ENCODE measurements at places on chromosomes 13 and 19.

DNA sequence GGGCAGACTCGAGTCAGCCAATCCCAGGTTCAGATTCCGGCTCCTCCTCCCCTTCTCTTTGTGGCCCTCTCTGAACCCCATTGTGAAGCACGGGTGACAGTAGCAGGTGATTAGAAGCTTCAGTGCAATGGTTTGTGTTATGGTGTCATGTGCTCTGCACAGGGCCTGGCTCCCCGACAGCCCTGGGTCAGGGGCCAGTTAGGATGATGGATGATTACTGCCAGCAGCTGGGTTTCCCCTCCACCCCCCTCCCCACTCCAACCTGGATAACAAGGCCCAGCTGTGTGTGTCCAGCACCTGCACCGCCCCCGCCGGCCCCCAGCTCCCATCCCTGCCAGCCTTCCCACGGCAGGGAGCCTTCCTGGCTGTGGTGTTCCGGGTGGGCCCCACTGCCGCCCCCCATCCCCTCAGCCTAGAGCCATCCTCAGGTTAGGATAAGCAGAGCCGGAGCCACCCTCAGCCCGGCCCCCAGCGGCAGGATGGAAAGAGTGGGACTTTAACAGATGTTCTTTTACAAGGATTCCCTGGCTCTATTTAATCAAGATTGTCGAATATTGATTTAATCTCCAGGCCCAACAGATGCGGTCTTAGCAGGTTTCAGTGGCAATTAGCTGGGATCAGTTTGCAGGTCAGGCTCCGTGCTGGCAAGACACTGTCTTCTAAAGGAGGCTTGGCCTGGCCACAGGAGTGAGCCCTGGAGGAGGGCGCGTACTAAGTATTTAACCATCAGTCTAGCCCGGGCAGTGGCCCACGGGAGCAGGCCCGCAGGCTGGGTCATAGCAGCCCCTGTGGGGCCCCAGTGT lies 156.2 kb downstream of the SIPA1L3 start:
- H3K36me3 ChIP-seq: no peaks in the 10 kb centered on the region
- no peaks in the 10 kb centered on the region for H3K27me3 ChIP-seq
- DNase-seq: no peak
- H3K27ac ChIP-seq: no peak overlapping the region
- H3K4me1 ChIP-seq: no peaks in the 10 kb centered on the region

DNA sequence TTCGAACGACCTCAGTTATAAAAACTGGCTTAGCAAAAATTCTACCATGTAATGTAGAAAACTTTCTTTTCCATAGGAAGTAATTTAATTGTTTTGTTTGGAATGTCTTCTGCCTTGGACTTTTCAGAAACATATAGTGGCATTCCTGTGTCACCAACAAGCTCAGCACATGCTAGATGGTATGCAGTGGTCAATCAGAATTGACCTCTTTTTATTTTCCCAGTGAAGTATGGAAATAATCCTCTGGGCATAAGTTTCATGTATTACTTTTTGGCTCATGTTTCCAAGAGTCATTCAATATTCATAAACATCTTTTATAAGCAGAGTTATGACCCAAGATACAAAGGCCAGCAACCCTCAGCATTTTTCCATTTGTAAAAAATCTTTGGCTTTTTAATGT lies 33.6 kb downstream of the NALCN start:
- no peak overlapping the region for H3K4me3 ChIP-seq
- no peak overlapping the region for H3K27ac ChIP-seq
- H3K36me3 ChIP-seq: no peaks in the 10 kb centered on the region

GRCh38 chr19:48499316-48500090 lies 12.1 kb downstream of the LMTK3 start:
- no peaks in the 10 kb centered on the region for H3K4me1 ChIP-seq
- peaks cover 11% of the 10 kb centered on the region for H3K27me3 ChIP-seq
- no peaks in the 10 kb centered on the region for H3K36me3 ChIP-seq
- no peak overlapping the region for H3K27ac ChIP-seq
- no peak overlapping the region for H3K4me3 ChIP-seq

DNA sequence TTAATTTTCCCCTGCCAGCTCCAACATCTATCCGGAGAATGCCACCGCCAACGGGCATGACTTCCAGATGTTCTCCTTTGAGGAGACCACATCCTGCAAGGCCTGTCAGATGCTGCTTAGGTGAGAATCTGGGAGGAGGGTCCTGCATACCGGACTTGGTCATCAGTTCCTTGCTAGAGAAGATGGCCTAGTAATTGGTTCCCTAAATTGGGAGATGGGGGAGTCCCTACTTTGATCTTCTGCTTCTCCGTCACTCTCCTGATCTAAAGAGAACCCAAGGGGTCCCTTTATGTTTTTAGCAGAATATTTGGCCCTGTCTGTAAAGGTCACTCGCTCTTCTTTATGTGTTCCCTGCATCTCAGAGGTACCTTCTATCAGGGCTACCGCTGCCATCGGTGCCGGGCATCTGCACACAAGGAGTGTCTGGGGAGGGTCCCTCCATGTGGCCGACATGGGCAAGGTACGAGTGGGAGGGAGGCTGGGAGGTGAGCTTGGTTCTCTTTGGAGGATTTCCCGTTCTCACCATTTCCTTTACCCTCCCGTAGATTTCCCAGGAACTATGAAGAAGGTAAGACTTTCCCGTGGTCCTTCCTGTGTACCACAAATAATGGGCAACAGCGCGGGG lies 54.1 kb upstream of the ADGRE1 start:
- H3K36me3 ChIP-seq: no peaks in the 10 kb centered on the region
- no peak overlapping the region for H3K27ac ChIP-seq
- H3K4me1 ChIP-seq: no peaks in the 10 kb centered on the region
- no peaks in the 10 kb centered on the region for H3K27me3 ChIP-seq
- DNase-seq: no peak

GRCh38 chr13:43640476-43640875 lies 146.3 kb downstream of the ENOX1 start:
- no peaks in the 10 kb centered on the region for H3K36me3 ChIP-seq
- H3K4me3 ChIP-seq: no peak overlapping the region
- no peaks in the 10 kb centered on the region for H3K27me3 ChIP-seq
- H3K27ac ChIP-seq: no peak overlapping the region

DNA sequence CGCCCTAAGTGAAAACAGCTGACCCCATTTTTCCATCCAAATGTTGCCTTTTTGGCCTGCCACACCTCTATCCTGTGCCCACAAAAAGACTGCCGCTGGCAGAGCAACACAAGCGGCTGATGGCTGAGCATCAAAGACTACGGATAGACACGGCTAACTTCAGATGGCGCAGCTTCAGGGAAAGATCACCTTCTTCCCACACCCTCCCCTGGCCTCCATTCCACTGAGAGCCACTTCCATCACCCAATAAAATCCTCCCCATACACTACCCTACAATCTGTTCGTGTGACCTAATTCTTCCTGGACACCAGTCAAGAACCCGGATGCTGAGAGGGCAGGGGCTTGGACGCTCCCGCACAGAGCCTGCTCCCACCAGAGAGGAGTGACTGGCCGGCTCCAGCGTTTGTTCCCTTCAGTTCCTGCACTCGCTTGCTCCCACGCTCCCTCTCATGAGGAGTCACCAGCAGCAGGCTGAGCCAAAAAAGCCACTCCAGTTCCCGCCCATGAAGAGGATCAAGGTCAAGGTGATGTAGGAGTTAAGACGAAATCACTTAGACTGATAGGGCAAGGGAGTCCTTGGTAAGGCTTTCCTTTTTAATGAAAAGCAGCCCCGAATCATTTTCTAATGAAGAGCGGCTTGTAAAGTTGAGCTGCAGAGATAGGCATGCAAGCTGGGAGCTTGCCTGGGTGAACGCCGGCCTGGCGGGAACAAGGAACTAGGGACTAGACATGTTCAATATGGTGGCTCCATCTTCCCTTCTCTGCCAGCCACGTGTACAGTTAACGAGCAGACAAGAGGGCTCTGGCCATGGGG lies 35.7 kb downstream of the TSKS start:
- no peak for DNase-seq
- no peak overlapping the region for H3K27ac ChIP-seq
- no peaks in the 10 kb centered on the region for H3K36me3 ChIP-seq
- no peak overlapping the region for H3K4me3 ChIP-seq

DNA sequence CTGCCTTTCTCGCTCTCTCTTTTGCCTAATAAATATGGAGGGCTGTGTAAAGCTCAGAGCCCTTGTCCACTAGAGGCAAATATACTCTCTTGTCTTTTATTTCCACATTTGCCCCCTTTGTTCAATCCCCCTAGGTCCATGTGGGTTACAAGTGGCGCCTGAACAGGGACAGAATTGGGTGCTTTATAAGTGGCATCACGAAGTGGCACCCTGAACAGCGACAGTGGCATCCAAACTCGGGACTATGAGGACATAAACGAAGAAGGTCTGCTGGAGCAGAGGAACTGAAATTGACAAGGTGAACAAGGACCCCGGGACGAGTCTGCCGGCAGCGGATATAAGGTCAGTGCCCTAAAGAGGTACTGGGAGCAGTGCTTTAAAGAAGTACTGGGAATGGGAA lies 4.3 kb upstream of the ZNF610 start:
- H3K4me3 ChIP-seq: no peak overlapping the region
- H3K4me1 ChIP-seq: no peaks in the 10 kb centered on the region
- H3K27me3 ChIP-seq: no peaks in the 10 kb centered on the region
- no peaks in the 10 kb centered on the region for H3K36me3 ChIP-seq

GRCh38 chr19:21848706-21849105 lies 12.7 kb upstream of the ZNF43 start:
- H3K4me3 ChIP-seq: no peak overlapping the region
- H3K36me3 ChIP-seq: peaks cover 10% of the 10 kb centered on the region
- H3K27ac ChIP-seq: no peak overlapping the region
- no peak for DNase-seq
- H3K4me1 ChIP-seq: no peaks in the 10 kb centered on the region

- no peaks in the 10 kb centered on the region for H3K4me1 ChIP-seq
- no peaks in the 10 kb centered on the region for H3K27me3 ChIP-seq
- no peak overlapping the region for H3K27ac ChIP-seq
- no peak overlapping the region for H3K4me3 ChIP-seq
- H3K36me3 ChIP-seq: peaks cover 24% of the 10 kb centered on the region
Observed at GRCh38 chr19:17739121-17739875, 12.0 kb upstream of the FCHO1 start.

DNA sequence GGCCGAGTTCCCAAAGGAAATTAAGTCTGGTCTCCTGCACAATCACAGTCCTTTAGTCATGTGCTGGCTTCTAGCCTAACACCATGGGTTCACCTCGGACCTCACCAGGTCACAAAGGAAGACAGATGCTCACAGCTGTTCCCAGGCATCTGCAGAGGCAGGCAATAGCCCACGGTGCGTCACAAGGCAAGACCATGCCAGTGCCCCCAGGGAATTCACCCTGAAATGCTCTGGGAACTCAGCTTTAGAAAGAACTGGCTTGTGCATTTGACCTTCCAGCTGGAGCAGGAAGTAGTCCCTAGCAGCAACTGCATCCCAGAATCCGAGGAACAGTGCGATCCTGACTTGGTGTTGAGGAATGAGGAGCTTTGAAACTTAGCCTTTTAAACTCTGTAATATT lies 96.8 kb upstream of the WASF3 start:
- H3K4me3 ChIP-seq: no peak overlapping the region
- no peak overlapping the region for H3K27ac ChIP-seq
- no peaks in the 10 kb centered on the region for H3K4me1 ChIP-seq
- no peak for DNase-seq
- H3K36me3 ChIP-seq: no peaks in the 10 kb centered on the region

- no peaks in the 10 kb centered on the region for H3K27me3 ChIP-seq
- H3K36me3 ChIP-seq: no peaks in the 10 kb centered on the region
- no peaks in the 10 kb centered on the region for H3K4me1 ChIP-seq
- H3K4me3 ChIP-seq: no peak overlapping the region
- no peak for DNase-seq
Observed at GRCh38 chr19:56976995-56977906, 136.7 kb upstream of the PEG3 start.

DNA sequence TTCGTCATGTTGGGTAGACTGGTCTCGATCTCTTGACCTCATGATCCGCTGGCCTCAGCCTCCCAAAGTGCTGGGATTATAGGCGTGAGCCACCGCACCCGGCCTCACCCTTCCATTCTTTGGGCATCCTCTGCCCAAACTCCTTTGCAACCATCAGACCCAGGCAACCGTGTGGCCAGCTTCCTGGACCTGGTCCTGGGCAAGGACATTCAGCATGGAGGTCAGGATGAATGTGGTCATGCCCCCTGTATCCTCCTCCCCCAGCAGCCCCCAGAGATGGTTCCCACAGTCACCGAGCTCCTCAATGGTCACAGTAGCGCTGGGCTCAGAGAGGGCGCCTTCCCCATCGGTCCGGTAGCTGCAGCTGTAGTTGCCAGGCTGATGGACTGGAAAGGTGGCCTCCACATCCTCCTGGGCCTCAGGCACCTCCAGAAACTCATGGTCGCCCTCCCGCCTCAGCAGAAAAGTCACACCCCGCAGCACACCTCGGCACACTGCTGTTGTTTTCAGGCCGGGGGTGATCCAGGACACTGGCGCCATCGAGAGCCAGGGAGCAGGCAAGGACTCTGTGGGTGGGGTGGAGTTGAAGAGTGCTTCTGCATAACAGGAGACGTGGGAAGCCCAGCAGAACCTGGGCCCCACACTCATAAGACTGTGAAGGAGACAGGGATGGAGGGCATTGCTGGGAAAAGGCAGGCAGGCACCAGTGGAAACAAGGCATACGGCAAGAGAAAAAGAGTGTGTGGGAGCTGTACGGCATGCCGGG lies 1.1 kb downstream of the A1BG start:
- no peaks in the 10 kb centered on the region for H3K4me1 ChIP-seq
- no peaks in the 10 kb centered on the region for H3K36me3 ChIP-seq
- H3K27ac ChIP-seq: no peak overlapping the region
- H3K4me3 ChIP-seq: no peak overlapping the region
- H3K27me3 ChIP-seq: no peaks in the 10 kb centered on the region
- no peak for DNase-seq

- no peak overlapping the region for H3K4me3 ChIP-seq
- no peak overlapping the region for H3K27ac ChIP-seq
- no peak for DNase-seq
- no peaks in the 10 kb centered on the region for H3K4me1 ChIP-seq
- no peaks in the 10 kb centered on the region for H3K36me3 ChIP-seq
- H3K27me3 ChIP-seq: no peaks in the 10 kb centered on the region
Observed at GRCh38 chr13:72645521-72645920, 81.9 kb downstream of the MZT1 start.

DNA sequence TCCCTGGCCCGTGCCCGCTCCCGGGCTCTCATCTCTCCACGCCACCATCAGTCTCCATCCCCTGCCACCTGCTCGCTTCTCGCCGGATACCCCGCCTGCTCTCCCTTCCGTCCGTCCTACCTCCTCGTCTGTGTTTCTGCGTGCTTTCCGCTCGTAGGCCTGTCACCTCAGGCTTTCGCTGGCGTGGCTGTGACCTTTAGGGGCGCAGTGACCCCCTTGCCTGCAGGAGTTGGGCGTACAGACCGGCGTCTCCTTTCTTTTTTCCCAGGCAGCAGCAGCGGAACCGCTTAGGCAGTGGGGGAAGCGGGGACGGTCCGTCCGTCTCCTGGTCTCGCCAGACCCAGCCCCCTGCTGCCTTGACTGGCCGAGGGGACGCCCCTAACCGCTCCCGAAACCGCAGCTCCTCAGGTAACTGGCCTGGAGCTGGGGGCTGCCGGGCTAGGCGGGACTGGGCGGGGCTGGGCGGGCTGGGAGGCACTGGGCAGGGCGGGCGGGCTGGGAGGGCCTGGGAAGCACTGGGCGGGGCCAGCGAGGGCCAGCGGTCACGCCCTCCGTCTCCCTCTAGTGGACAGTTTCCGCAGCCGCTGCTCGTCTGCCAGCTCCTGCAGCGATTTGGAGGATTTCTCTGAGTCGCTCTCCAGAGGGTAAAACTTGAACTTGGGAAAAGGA lies 6.3 kb downstream of the PGLYRP1 start:
- H3K27ac ChIP-seq: peak overlapping the region; percentile 37
- no peaks in the 10 kb centered on the region for H3K27me3 ChIP-seq
- peak overlapping the region; percentile 76 for H3K4me3 ChIP-seq
- peaks cover 12% of the 10 kb centered on the region for H3K4me1 ChIP-seq
- no peak for DNase-seq

- DNase-seq: peak; percentile 85
- H3K27me3 ChIP-seq: no peaks in the 10 kb centered on the region
- H3K36me3 ChIP-seq: no peaks in the 10 kb centered on the region
- H3K4me1 ChIP-seq: peaks cover 7% of the 10 kb centered on the region
Observed at GRCh38 chr19:31349160-31349881, at the start of gene TSHZ3. Gene TSHZ3, minus strand, starts transcription at chr19:31349436. Its CDS starts 217 bp downstream, at chr19:31349219.

Measured in ascending aorta (tissue), 2 donors.